ENCODE measurements at places on chromosomes 6 and 20.

- no peak for DNase-seq
Measured at GRCh38 chr20:62359043-62359490, 8.0 kb downstream of the LAMA5 start.

GRCh38 chr20:1388741-1389483 lies 3.9 kb downstream of the FKBP1A start:
- no peak for DNase-seq

DNA sequence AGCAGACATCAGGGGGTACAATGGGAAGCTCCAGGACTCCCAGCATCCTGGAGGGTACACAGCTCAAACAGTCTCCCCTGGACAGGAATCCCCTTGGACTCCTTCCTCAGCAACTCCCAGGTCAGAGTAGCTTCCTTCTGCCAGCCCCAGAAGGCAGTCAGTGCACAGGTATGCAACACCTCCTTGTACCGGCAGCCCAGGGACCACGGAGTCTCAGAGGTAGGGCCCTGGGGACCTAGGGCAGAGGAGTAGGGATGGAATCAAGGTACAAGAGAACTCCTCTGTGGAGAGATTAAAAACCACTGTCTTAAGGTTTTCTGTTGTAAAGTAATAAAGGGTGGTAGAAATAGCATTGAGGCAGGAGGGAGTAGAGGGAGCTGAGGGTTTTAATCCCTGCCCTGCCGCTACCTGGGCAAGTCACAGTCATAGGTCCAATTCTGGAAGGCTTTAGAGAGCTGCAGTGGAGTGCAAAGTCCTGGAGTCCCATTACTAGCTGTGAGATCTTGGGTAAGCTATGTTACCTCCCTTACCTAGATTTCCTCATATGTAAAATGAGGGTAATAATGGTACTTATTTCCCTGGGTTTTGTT lies 7.5 kb downstream of the TP53TG5 start:
- DNase-seq, result no peak

DNA sequence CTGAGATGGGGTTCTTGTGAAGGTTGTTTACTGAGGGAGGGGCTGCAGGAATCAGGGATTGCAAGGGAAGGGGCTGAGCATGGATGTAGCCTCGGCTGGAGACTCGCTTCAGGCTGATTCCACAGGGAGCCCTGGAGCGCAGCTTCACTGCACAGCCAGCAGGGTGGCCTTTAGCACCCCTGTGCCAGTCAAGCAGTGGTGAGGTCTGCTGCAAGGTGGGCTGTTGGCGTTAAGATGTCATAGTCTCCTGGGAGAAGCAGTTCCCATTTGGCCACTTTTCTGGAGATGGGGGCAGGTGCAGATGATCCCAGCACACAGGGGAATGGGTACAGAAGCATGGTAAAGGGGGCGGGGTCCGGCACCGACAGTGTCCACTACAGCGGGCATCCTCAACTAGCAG lies 126.3 kb downstream of the TOX2 start:
- no peak for DNase-seq

DNA sequence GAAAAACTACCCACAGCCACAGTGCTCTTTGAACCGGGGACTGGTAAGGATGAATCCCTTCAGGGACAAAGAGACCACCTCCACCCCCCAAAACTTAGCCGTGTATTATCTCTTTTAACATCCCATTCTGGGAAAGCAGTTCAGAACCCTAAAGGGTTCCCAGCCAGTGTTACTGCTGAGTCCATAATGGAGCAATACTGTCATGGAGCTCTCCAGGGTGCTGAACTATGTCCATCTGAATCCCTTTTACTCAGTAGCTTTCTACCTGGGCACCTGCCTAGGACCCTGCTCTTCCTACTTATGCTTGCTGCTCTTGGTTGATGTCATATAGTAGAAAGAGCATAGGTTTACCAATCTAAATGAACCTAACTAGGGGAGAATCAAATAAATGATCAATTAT lies 22.3 kb upstream of the SAYSD1 start:
- no peak for DNase-seq

- no peak for DNase-seq
Measured at GRCh38 chr6:48147051-48147450, 36.1 kb upstream of the PTCHD4 start.
